Adipose tissue (tissue), 3 donors: ENCODE measurements at places on chromosomes 4 and X. TPM values are rescaled to one million over a fixed set of nuclear protein-coding genes. Genes with fewer than 3 reads are reported as not detected.

Gene CASP6
- polyA plus RNA-seq = 8.0 TPM

Gene CD38
- polyA plus RNA-seq = 0.94 TPM

Gene SLC16A2
- 8.0 TPM for polyA plus RNA-seq

Gene PPP2R3B
- 13.2 TPM for polyA plus RNA-seq

Gene ANTXR2
- polyA plus RNA-seq = 49.3 TPM

Gene MAGEA9B
- not detected for polyA plus RNA-seq

Gene C4orf36
- 0.74 TPM for polyA plus RNA-seq

Gene PDCL2
- not detected for polyA plus RNA-seq

Gene SPINK2
- 1.2 TPM for polyA plus RNA-seq

Gene SPANXA1
- not detected for polyA plus RNA-seq

Gene MTCP1
- polyA plus RNA-seq = 31.0 TPM

Gene XAGE1B
- not detected for polyA plus RNA-seq

Gene BMPR1B
- 0.48 TPM for polyA plus RNA-seq

Gene RAB39B
- 0.34 TPM for polyA plus RNA-seq

Gene FGA
- polyA plus RNA-seq = 0.85 TPM

Gene VSIG1
- polyA plus RNA-seq = 11.1 TPM

Gene AVPR2
- 7.1 TPM for polyA plus RNA-seq

Gene DMRTC1
- polyA plus RNA-seq = not detected

Gene ARR3
- not detected for polyA plus RNA-seq
